Erythroblast (primary cell): ENCODE measurements at places on chromosomes 7 and 10.

GRCh38 chr7:129222064-129222463, 2.8 kb upstream of the AHCYL2 start:
- no peak for DNase-seq

DNA sequence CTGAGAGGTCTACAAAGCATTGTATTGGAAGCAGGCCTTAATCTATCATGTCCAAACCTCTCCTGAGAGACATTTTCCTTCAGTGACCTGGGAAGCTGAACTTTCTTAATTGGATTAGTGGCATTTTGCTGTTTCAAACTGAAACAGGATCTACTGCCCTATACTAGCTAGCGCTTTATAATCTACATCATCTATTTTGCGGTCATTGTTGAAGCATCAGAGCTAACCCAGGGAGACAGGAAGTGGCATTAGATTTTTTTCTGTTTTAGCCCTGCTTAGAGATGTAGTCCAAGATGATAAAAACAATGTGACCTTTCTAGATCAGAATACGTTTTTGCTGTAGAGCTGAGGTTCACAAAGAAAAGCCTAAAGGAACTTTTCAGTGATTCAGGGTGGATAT, 147.4 kb upstream of the AGR3 start:
- no peak for DNase-seq

DNA sequence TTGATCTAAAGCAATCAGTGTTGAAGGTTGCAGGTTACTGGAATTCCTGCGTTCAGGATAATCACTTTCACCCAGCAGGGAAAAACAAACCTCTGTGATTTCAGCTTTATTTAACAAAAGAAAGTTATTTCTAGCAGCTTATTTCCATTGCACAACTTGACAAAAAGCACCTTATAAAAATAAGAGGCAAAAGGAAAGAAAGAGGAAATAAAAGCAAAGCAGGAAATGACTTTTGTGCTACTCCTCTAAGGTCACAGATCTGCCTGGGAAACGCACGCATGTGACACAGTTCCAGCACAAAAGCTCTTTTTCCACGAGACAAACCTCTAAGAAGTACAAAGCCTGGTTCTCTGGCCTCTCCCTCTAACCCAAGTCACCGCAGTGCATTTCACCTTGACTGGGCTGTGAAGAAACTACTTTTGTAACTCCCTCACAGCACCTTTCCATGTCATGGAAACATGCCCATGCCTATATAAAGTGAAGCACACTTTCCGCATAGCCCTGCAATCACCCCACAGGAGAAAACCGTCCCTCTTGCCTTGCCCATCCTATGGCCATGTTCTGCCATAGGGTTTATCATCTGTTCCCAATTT, 870 bp downstream of the ANK3 start:
- no peak for DNase-seq

DNA sequence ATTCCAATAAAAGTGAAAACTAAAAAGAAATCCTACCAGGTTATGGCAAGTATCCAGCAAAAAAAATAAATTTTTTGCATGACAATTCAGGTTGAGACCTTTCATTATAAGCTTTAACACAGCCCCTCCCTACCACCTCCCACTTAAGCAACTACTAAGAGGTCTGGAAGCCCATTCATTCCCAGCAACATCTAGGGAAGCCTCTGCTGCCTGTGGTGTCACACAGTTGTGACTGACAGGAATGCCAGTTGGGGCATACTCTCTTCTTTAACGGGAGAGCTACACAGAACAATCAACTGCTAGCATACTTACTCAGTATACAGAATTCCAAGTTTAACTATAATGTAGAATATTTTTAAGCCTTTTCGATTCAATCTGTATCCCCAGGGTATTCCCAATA, 27.8 kb downstream of the ABI1 start:
- DNase-seq, result no peak

DNA sequence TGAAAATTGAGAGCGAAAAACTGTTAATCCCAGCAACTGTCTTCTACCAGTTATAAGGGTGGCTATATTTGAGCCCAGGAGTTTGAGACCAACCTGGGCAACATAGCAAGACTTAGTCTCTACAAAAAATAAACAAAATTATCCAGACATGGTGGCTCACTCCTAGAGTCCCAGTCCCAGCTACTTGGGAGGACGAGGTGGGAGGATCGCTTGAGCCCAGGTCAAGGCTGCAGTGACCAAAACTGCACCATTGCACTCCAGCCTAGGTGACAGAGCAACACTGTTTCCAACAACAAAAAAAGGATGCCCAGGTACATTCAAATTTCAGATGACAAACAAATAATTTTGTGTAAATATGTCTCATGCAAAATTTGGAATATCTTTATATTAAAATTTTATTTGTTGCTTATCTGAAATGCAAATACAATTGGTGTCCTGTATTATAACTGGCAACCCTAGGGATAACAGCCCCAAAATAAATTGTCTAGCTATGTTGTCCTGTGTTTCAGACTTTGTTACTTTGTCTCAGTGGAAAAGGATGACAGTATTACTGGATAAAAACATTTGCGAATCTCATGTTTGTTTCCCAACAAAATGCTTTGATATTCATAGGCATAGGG, 26.7 kb downstream of the FAM171A1 start:
- no peak for DNase-seq

GRCh38 chr10:80924063-80924952, 386.6 kb downstream of the SH2D4B start:
- peak; percentile 49 for DNase-seq

DNA sequence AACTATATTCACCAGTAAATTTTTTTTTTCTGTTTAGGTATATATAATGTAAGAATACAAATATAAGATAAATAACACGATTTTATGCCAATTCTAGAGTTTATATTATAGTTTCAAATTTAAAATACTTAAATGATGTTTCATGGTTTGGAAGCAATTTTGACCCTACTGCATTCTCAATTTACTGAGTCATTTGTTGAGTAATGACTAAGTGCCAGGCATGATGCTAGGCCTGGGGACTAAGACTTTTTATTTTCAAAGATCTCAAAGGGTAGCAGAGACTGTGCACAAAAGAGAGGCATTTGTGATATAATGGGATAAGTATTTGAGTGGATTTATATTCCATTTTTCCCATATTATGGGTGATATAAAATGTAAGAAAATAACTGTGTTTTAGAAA, 78.9 kb upstream of the SMIM30 start:
- no peak for DNase-seq

DNA sequence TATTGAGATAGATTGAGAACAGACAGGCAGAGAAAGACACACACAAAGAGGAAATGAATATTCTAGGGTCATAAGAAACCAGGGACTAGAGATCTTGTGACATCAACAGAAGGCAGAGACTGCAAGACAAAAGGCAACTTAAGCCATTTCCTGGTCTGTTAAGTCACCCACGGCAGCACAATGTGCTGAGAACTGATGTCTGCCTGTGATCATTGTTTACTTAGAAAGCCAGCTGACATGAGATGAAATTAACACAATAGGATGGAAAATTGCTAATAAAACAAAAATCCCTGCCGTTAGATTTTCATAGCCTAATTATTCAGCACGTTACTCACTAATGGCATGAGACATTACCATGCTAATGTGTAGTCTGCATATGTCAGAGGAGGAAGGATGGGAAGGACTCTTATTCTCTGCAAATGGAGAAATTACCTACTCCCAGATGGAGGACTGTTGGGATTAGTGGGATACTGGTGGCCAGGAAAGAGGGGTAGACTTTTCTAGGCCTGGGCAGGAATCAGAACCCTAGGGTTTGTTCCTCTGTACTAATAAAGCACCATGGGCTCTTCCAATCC, 191.3 kb upstream of the PODXL start:
- DNase-seq, result no peak

GRCh38 chr7:114417290-114417689, 2.7 kb downstream of the FOXP2 start:
- DNase-seq, result no peak

- no peak for DNase-seq
Measured at GRCh38 chr10:17882557-17882956, 69.2 kb upstream of the SLC39A12 start.

DNA sequence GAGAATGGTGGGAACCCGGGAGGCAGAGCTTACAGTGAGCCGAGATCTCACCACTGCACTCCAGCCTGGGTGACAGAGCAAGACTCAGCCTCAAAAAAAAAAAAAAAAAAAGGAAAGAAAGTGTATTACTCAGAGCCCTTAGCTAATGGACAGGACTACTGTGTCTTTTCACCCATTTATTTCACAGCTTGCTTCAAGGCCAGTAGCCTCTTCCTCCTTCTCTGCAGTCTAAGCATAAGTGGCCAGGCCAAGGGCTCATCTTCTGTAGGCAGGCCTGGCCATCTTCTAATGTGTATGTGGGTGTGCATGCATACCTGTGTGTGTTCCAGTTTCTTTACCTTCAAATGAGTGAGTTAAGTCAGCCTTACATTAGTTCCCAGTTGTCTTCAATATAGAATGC, 94.8 kb upstream of the GDF10 start:
- DNase-seq, result no peak

- DNase-seq, result no peak
Measured at GRCh38 chr7:27972276-27972675, 208.3 kb downstream of the JAZF1 start.

- no peak for DNase-seq
Measured at GRCh38 chr7:141872931-141873330, 31.6 kb upstream of the PRSS37 start.

DNA sequence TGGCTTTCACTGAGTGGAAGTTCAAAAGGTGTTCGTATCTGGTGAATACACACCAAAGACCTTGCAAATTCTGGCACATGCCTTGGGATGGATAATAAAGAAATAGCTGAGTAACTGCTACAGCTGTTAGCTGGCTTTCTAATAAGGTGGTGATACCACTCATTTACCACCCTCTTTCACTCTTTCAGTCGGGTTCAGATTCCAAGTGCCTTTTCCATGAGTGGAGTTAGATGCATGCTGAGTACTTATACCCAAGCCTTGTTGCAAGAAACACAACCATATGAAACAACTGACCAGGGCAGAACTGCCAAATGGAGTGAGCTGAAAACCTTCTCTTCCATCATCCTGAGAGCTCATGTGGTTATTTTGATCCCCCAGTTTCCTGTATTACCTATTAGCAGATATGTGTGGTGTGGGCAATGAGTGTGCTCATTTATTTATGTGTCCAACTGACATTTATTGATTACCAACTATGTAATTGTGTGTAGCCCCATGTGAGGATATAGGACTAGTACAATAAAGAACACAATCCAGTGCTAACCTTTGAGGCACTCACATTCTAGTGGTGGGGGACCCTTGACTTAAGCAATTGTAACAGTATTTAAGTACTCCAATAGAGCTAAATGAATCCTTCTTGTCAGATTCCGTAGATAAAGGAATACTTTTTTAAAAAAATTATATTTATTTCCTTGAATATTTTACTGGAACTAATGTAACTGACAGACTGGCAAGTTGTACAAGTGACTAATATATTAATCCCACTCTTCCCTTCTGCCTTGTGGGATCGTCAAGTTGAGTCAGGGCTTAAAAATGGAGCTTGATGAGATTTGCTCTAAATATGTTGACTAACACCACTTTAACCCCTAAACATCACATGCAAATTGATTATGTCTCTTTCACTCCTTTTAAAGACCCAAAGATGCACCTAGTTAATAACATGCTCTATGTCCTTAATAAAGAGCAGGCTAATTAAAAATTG, 124.7 kb downstream of the ARID5B start:
- DNase-seq, result no peak

- DNase-seq, result no peak
Measured at GRCh38 chr7:87215046-87215445, 4.5 kb downstream of the TMEM243 start.

DNA sequence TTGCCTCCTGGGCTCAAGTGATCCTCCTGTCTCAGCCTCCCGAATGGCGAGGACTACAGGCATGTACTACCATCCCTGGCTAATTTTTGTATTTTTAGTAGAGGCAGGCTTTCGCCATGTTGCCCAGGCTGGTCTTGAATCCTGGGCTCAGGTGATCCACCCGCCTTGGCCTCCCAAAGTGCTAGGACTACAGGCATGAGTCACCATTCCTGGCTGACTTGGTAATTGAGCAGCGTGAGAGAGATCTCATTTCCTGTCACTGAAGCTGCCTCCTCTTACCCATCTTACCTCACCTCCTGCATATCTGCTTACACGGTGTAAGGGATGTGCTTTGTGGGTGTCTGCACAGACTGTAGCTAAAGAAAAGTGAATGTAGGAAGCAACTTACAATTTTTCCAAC, 9.7 kb downstream of the IFIT3 start:
- no peak for DNase-seq
